RWPE2 (cell line): ENCODE measurements at places on chromosomes 2 and 18.

DNA sequence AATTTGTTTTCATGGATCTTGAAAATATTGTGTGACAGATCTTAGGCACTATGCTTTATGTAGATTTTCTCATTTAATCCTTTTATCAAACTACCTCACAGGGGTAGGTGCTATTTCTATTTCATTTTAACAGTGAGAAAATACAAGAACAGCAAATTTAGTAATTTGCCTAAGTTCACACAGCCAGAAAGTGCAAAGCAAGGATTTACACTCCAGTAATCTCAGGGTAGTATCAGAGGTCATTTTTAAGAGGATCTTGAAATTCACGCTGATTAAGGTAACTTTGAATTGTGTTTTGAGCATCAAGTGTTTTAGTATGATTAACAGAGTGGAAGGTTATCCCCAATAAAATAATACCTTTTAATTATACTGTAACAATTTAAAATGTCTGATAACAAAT lies 10.1 kb upstream of the KCNJ3 start:
- DNase-seq: no peak

DNA sequence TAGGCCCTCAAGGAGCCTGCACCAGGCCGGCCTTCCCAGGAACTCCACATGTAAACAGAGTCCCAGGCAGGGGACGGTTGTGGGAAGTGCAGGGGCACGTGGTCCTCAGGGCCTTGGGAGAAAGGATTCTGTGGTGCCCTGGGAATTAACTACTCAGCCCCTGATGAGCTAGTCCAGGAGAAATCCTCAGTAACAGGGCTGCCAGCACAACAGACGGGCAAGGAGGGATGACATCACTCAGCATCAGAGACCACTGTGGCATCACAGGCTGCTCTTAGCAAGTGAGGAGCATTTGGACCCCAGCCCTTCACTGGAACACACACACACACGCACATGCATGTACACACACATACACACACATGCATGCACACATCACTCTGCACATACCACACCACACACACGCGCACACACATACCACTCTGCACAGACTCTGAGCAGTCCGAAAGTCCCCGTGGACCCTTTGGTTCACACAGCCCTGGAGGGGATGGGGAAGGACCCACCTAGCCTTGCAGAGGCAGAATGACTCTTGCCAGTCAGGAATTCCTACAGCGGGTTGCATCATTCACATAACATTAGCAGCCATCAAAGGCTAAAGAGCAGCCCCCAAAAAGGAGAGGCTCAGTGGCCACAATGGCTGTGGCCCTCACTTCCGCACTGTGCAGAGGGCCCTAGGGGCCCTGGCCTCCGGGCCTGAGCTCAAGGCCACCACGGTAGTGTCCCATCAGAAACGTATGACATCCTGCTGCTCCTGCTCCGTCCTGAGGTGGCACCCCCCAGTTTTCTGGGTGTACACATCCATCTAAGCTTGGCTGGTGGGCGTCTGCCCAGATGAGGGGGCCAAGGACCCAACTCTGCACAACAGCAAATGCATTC lies 1.9 kb upstream of the NMUR1 start:
- no peak for DNase-seq

- DNase-seq: no peak
Measured at GRCh38 chr2:118721817-118722551, 125.5 kb downstream of the EN1 start.

GRCh38 chr2:71473346-71474031 lies 20.1 kb downstream of the DYSF start:
- no peak for DNase-seq

GRCh38 chr2:71191570-71191943 lies 35.3 kb downstream of the PAIP2B start:
- no peak for DNase-seq

DNA sequence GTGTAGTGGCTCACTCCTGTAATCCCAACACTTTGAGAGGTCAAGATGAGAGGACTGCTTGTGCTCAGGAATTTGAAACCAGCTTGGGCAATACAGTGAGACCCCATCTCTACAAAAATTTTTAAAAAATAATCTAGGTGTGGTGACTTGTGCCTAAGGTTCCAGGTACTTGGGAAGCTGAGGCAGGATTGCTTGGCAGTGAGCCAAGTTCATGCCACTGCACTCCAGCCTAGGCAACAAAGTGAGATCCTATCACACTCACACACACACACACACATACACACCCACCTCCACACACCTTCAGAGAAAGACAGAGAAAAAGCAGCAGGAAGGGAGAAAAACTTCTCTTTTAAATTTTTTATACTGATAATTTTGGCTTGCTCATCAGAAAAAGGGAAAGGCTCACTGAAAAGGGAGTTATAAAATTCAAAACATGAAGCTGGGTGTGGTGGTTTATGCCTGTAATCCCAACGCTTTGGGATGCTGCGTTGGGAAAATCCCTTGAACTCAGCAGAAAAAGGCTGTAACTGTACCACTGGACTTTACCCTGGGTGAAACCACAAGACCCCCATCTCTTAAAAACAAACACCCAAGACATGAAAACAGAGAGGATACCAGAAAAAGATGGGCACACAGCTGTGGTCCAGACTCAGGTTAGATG lies 25.7 kb downstream of the FAM168B start:
- no peak for DNase-seq

DNA sequence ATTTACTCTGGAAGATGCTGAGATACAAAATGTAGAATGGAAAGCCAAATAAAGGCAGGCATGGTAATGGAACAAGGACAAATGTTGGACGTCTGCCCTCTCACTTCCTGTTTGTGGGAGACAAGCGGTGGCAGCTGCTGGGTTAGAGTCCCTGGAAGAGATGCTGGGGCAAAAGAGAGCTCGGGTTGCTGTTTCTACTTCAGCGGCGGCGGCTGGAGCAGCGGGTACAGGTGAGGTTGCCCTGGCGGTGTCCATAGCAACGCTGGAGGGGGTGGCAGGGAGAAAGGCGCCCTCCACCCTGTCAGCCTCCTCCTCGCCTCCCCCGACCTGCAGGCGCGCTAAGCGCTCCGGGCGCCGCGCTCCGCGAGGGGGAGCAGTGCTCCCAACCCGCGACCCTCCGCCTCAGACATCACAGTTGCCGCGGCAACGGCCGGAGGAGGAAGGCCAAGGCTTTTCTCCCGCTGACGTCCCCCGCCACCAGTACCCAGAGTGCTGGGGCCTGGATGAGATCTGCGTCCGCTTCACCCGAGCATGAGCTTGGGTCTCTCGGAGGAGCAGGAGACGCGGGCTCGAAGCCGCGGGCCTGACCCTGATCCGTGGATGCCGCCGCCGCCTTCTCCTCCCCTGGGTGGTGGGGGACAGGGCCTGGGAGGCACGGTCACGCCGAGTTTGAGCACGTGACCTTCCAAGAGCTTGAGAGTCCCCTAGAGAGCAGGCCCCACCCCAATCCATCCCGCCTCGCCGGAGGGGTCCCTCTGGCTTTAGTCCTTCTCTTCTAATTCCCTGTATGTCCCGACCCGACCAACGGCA lies 65.6 kb downstream of the NOL4 start:
- DNase-seq: peak; percentile 39

DNA sequence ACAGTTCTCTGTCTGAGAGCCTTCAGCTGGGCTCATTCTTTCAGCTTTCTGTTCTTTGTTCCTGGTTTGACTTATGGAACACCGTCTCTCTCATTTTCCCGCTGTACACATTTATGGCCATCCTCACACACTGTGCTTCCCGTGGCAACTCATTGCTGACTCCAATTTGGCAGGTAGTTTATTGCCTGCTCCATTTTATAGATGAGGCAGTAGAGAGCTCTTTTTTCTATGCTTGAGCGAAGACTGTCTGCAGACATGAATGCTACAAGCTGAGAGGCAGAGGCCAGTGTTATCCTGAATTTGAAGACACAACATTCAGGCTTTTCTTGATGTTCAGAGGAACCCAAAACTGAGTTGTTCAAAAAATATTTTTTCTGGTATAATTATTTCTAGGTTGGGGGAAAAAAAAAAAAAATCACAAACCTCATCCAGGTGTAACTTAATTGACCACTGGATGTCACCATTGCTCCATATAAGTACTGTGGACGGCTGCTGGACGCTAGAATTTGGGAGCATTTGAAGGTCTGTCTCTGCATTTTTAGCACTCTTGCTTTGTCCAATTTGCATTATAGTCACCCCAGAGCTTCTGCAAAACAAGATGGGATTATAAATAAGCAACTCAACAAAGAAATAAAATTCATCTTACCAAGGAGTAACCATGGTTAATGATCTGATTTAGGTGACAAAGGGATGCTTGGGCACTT lies 83.5 kb downstream of the HRH4 start:
- no peak for DNase-seq

DNA sequence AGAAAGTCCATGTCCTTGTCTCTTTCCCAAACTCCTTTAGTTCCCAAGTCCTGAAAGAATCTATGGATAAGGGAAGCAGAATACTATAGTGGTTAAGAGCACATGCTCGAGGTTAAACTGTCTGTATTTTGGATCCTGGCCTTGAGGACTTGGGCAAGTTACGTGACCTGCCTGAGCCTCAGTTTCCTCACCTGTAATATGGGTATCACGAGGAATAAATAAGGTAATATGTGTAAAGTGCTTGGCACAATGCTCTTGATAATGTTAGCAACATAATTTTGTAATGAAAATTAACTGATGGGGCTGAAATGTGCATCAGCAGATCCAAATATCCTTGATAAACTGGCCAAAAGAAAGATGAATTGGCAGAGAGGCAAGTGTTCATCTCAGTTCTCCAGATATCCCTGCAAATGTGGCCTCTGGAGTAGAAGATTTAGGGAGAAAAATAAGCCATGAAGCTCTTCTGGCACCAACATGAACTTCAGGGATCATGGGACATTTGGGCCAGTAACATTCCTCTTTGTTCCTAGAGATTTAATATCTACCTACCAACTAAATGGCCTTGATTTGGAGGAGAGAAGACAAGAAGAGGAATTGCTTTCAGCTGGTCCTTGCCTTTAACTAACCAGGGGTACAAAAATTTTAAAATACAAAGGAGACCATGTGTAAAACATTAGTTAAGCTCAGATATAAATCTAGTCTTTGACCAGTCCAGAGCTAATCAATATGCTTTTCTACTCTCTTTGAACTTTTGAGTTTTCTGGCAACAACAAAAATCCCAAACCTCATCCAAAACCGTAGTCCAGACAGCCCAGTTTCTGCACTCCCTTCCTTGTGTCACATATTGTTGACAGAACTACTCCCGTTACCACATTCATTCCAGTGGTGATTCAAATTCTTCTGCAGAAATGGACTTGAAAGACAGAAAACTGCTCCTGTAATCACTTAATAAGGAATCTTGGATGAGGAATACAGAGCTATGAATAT lies 52.7 kb upstream of the EML4 start:
- DNase-seq: no peak

DNA sequence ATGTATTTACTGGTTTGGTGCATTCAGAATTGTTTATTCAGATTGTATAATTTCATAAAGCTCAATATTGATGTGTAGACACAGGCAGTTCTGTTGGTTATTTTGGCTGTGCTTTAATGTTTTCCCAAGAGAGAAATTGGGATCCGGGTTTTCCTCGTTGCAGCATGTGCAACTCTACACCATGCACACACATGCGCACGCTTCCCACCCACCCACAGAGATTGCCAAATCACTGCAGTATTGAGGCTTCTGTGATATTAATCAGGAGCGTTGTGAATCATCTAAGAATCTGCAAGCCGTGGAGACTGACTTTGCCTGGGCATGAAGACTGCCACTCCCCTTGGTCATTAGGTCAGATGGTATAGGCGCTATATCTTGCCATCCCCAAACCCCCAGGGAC lies 571.5 kb downstream of the SLC4A3 start:
- peak; percentile 85 for DNase-seq

GRCh38 chr18:30044496-30044895 lies 998.0 kb downstream of the DSC3 start:
- no peak for DNase-seq

- no peak for DNase-seq
Measured at GRCh38 chr18:21894619-21895367, 154.2 kb downstream of the MIB1 start.

GRCh38 chr2:168643979-168644378 lies 158.5 kb upstream of the NOSTRIN start:
- DNase-seq: no peak

GRCh38 chr2:18777250-18777812 lies 188.0 kb upstream of the NT5C1B start:
- no peak for DNase-seq

- DNase-seq: no peak
Measured at GRCh38 chr2:122519366-122519765, 763.9 kb downstream of the TSN start.

DNA sequence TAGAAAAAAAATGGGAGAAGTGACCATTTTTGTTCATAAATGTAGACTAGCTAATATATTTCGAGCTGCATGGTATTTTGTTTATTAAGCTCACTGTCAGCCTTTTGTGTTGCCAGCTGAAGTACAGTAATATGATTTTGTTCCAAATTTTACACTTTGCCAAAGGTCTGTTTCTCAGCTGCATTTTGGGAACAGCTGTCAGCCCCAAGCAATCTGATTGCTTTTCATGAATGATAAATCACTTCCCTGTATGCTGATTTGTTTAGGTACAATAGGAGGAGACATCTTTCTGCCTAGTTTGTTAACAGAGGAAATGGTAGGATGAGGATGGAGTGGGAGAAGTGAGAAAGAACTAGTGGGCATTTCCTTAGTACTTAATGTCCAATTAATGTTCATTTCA lies 79.3 kb downstream of the NABP1 start:
- DNase-seq: no peak

- DNase-seq: no peak
Measured at GRCh38 chr2:200310545-200310971, 4.1 kb downstream of the SPATS2L start.

GRCh38 chr2:195318440-195319111 lies 338.4 kb upstream of the SLC39A10 start:
- no peak for DNase-seq

DNA sequence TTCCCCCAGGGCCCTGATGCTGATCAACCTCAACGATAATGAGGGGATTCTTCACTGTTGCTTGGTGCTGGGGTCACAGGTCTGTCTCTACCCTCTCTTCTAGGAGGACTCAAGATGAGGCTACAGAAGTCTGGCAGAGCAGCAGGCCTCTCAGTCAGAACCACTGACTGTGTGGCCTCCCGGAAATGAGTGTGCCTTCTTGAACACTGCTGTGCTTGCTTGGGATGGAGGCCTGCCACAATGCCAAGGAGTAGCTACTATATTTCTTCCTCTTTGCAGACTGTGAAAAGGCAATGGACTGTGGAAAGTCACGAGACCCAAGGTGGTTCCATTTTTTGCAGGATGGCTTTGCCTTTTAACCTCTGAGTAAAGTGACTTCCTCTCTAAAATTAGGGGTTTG lies 5.8 kb upstream of the HOXD1 start:
- no peak for DNase-seq

- no peak for DNase-seq
Measured at GRCh38 chr2:207416111-207416510, 113.7 kb upstream of the CREB1 start.

GRCh38 chr2:25104736-25105135 lies 62.9 kb downstream of the EFR3B start:
- DNase-seq: no peak

- no peak for DNase-seq
Measured at GRCh38 chr2:151973013-151973900, 125.6 kb downstream of the CACNB4 start.

- DNase-seq: no peak
Measured at GRCh38 chr2:104755026-104755878, 98.7 kb upstream of the POU3F3 start.

GRCh38 chr2:131040661-131041401 lies 52.4 kb downstream of the FAM168B start:
- no peak for DNase-seq
